NCI-H446 (cell line): ENCODE measurements at places on chromosomes 6 and 20.

- no peak for DNase-seq
Observed at GRCh38 chr20:5077761-5078387, 41.9 kb downstream of the PCNA start.

GRCh38 chr6:34656378-34657036, 40.1 kb downstream of the ILRUN start:
- DNase-seq: peak; percentile 16

- DNase-seq: no peak
Observed at GRCh38 chr6:39493174-39493573, 170.7 kb upstream of the KCNK16 start.

GRCh38 chr6:33202799-33203198, 1.7 kb upstream of the HSD17B8 start:
- DNase-seq: no peak

GRCh38 chr6:71107911-71108420, 151.1 kb upstream of the B3GAT2 start:
- DNase-seq: peak; percentile 93

GRCh38 chr6:8219352-8219943, 117.1 kb upstream of the EEF1E1 start:
- DNase-seq: peak; percentile 43

DNA sequence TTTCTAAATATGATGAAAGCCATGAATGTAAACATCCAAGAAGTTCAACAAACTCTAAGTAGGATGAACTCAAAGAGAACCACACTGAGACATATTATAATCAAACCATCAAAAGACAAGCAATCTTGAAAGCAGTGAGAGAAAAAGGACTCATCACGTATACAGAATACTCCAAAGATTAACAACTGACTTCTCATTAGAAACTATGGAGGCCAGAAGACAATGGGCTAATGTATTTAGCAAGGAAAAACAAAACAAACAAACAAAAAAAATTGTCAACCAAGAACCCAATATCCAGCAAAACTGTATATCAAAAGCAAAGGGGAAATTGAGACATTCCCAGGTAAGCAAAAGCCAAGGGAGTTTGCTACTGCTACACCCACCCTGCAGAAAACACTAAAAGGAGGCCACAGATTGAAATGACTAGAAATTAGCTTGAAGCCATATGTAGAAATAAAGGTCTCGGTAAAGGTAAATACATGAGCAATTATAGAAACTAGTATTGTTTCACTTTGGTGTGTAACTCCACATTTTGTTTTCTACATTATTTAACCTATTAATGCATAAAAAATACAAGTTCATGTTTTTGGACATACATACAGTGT, 301.1 kb upstream of the QKI start:
- no peak for DNase-seq

DNA sequence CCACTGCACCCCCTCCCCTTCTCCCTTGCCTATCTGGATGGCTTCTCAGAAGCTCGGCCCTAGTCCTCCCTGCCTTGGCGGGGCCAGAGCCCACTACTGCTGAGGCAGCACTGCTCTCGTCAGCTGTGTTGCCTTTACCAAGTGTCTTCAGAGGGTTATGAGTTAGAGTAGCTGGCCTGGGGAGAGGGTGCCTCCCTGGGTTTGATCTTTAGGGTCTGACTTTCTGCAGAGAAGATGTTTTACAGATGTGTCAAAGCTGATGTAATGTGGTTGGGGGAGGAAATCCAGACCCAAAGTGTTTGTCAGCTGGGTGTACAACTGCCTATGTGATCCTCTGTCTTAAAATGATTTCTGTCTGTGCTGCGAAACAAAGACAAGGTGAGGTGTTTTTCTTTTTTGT, 30.4 kb upstream of the PI16 start:
- DNase-seq: no peak

- DNase-seq: no peak
Observed at GRCh38 chr6:48476257-48476656, 365.3 kb upstream of the PTCHD4 start.

DNA sequence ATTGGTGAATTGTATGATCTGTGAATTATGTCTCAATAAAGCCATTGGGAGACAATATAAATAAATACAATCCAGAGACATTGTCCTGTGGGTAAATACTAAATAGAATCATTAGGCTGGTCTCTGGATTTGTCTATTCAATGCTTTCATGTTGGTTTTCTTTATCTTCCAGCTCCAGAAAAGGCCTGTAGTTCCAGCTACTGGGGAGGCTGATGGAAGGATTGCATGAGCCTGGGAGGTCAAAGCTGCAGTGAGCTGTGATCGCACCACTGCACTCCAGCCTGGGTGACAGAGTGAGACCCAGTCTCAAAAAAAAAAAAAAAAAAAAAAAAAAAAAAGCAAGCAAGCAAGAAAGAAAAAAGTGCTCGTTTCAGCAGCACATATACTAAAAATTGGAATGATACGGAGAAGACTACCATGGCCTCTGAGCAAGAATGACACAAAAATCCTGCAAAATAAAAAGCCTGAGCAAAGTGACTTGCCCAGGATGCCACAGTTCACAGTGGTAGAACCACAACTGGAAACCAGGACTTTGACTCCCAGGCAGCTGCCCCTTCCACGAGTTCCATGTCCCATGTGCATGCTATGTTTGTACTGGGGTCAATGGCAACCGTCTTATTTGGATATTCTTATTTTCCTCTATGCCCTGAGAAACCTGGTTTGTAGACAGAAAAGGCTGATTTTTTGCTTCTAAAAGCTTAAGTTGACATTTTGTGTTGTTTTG, 33.6 kb upstream of the GMPR start:
- no peak for DNase-seq

DNA sequence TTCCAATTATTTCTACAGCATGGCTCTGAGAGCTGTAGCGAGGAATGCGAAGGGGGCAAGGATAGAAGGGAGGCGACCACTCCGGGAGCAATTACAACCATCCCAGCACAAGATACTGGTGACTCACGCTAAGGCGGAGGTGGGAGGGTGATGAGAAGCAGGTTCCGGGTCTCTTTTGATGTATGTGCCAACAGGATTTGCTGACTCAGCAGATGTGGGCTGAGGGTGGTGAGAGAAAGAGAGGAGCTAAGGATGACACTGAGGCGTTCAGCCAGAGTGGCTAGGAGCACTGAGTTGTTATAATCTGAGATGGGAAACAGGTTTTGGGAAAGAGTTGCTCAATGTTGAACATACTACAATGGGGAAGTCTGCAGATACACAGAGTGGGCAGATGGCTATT, 9.3 kb upstream of the TXNDC5 start:
- no peak for DNase-seq

DNA sequence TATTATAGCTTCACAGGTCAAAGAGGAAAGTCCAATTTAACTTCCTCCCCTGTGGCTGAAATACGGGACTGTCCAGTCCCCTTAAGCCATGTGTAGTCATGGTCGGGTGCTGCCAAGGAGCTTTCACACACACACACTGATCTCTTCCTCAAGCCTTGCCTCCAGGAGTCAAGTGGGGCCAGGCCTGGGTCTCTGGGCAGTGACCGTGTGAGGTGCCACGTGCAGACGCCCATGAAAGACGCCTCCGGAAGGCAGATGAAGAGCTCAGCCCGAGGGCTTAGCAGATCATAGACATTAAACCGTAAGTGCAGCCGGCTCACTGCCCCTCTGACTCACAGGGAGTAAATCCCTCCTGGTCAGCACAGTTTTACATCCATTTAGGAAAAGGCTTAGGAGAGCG, 4.2 kb downstream of the GABRR2 start:
- no peak for DNase-seq

DNA sequence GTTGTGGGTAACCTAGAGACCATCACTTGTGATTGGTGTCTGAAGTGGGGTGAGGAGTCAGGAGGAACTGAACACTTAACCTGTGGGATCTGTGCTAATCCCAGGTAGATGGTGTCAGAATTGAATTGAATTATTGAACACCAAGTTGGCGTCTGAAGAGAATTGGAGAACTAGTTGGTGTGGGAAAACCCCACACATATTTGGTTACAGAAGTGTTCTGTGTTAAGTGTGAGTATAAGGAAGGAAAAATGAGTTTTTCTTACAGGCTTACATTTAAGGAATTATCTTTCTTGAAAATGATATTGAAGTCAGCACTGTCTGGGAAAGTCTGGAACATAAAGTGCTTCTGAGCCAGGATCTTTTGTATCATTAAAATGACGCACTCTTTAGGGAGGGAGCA, 182.9 kb upstream of the ECI2 start:
- no peak for DNase-seq

- DNase-seq: no peak
Observed at GRCh38 chr6:83592770-83593394, 80.5 kb downstream of the PRSS35 start.

GRCh38 chr6:29620630-29621029, 12.4 kb downstream of the GABBR1 start:
- DNase-seq: no peak

GRCh38 chr20:62367136-62367632, at the start of gene LAMA5:
Gene LAMA5 (minus strand): TSS chr20:62367312. CDS start chr20:62367245, 67 bp downstream.
- DNase-seq: peak; percentile 60

GRCh38 chr6:139257291-139257690, 34.5 kb downstream of the TXLNB start:
- no peak for DNase-seq

DNA sequence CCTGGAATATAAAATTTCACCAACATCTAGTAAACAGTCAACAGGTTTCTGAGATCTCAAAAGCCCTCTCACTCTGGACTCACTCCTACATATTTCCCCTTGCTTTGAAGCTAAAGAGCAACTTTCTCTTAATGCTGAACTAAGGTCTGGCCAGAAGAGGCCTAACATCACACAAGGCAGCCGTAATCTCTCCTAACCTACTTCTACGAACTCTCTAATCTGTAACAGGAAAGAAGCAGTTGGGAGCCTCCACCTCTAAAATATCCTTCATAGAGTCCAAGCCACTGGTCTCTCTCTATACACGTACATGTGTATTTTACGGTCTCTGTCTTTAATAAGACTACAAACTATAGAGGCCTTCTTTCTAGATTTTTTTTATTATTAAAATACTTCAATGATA, 72.0 kb downstream of the REV3L start:
- DNase-seq: no peak

GRCh38 chr6:37180075-37180474, 10.1 kb downstream of the PIM1 start:
- no peak for DNase-seq

- no peak for DNase-seq
Observed at GRCh38 chr6:64100702-64101303, 465.2 kb downstream of the PHF3 start.

- DNase-seq: no peak
Observed at GRCh38 chr20:13012886-13013285, 4.1 kb downstream of the SPTLC3 start.

- no peak for DNase-seq
Observed at GRCh38 chr6:165895421-165896165, 232.6 kb upstream of the PDE10A start.

- peak; percentile 27 for DNase-seq
Observed at GRCh38 chr6:80364149-80364548, 257.7 kb downstream of the BCKDHB start.

GRCh38 chr6:49978332-49979226, 9.2 kb upstream of the DEFB113 start:
- DNase-seq: no peak

GRCh38 chr6:114998492-114998891, 655.7 kb upstream of the HS3ST5 start:
- no peak for DNase-seq

DNA sequence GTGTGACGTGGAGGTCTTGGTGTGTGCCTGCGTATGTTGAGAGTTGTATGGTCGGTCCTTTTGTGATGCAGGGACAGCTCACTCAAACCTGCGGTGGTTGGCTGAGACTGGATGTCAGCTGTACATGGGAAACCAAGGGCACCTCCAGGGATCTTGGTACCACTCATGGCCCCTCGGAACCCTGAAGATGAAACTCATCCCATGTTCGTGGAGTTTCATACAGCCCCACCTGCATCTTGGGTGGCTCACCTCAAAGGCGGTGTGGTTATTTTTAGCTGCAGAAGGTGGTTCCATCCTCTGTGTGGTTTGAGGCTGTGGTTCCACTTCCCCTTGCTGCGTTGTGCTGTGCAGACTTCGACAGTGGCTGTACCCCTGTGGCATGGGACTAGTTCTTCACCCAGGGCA, 52.6 kb upstream of the SLC22A1 start:
- DNase-seq: no peak

GRCh38 chr6:143485967-143486366, 25.6 kb downstream of the FUCA2 start:
- no peak for DNase-seq

- no peak for DNase-seq
Observed at GRCh38 chr6:29679962-29680361, 990 bp downstream of the ZFP57 start.

DNA sequence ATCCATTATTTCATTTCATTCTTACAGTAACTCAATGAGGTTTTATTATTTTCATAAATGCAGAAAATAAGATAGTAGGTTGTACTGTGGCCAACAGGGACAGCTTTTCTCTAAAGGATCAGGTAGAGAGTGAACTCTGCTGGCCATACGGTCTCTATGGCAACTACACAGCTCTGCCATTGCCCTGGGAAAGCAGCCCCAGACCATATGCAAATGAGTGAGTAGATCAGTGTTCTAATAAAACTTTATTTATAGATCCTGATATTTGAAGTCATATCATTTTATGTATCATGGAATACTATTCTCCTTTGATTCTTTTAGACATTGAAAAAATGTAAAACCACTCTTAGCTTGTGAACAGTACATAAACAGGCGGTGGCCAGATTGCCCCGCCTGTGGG, 192.5 kb upstream of the RREB1 start:
- DNase-seq: no peak

GRCh38 chr6:69825904-69826303, 29.1 kb upstream of the LMBRD1 start:
- DNase-seq: no peak

GRCh38 chr6:26202811-26203583, 115.8 kb downstream of the HFE start:
- no peak for DNase-seq

GRCh38 chr20:48891235-48892048, 30.1 kb upstream of the ARFGEF2 start:
- no peak for DNase-seq

DNA sequence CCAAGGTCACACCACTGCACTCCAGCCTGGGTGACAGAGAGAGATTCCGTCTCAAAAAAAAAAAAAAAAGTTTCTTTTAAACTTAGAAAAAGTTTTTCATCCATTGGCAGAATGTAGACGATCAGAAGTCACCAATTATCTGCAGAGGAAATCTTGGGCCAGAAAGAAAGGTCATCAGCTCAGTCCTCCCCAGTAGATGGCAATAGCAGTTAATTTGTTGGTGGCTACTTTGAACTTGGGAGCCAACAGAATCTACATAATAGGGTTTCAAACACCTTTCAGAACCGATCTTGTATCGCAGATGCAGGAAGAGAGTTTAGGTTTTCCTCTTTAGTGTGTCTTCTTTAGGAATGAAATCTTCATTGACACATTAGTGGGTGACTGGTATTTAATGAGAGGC, 41.7 kb downstream of the LBP start:
- no peak for DNase-seq

GRCh38 chr6:169957351-169957963, 206.0 kb downstream of the ERMARD start:
- no peak for DNase-seq

DNA sequence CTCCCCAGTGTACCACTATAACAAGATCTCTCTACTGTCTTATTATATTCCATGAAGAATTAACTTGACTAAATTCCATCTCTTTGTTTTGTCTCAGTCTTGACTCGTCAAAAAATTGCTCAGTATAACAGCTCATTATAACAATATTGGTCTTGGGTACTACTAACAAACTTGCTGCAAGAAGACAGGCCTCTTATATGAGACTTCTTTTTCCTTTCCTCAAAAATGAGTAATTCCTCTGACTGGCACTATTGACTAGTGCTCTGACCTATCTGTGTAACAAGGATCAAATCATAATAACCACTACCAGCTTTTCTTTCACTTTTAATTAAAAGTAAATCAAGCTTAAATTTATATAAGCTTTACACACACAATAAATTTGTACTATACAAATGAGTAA, 91.3 kb upstream of the THEMIS start:
- no peak for DNase-seq
